ENCODE measurements at places on chromosomes 5 and 9.

DNA sequence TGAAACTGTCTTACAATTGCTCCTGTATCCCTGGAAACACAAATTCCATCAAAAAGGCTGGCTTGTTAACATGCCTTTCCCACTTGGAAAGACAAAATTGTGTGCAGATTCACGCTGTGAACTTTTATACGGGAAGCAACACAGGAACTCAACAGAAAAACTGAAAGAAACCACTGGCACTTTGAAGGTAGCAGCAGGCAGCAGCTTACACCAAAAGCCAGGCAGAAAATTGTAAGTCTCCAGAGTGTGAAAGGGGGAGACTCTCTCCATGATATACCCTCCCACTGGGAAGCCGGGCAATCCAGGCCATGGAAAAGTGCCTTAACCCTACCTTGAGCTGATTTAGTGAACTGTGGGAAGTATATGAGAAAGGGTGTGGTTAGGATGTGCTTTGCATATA is 943.7 kb downstream of the CDH18 start:
- DNase-seq, result no peak

GRCh38 chr5:149273237-149273636 is 1.6 kb downstream of the AFAP1L1 start:
- DNase-seq, result no peak

DNA sequence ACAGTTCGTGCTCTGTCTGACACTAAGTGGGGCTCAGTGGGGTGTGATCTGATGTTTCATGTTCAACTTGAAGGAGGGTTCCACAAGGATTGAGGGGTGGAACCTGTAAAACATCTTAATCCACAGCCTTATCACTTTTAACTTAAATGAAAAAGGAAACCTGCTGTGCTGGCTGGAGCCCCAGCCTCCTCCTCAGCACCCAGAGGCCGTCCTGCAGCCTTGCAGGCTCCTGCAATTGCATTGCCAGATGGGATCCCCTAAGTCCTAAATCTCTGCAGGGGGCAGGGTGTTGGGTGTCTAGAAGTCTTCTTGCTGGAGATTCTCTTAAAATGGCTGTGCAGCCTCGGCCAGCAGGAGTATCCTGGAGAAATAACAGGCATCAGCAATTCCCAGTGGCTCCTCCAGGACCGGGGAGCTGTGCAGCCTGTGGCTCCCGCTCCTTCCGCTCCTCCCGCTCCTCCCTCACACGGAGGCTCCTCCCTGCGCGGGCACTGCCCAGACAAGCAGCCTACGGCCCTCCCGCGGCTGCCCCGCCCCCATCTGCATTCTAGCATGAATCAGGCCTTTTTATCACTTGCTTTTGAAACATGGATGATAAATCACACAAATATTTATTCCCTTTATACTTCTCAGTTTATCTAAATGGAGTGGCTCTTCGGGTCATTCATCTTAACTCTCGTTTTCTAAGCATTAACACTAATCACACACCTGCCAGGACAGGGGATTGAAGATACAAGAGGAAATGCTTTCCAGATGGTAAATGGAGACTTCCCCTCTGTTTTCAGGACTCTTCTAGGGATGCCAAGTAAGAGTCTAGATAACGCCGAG is 131.0 kb downstream of the ADAMTS16 start:
- DNase-seq, result no peak

- DNase-seq, result no peak
Measured at GRCh38 chr5:98588215-98588614, 185.2 kb upstream of the RGMB start.

- DNase-seq, result no peak
Measured at GRCh38 chr9:27304521-27304920, 7.6 kb upstream of the EQTN start.

GRCh38 chr9:114930056-114930812 is at the start of gene TNFSF8:
TNFSF8 (minus strand) TSS chr9:114930591; CDS start chr9:114930303, 288 bp downstream.
- DNase-seq, result peak; percentile 45

GRCh38 chr9:129619787-129620668 is 873 bp downstream of the C9orf50 start:
- DNase-seq, result no peak

DNA sequence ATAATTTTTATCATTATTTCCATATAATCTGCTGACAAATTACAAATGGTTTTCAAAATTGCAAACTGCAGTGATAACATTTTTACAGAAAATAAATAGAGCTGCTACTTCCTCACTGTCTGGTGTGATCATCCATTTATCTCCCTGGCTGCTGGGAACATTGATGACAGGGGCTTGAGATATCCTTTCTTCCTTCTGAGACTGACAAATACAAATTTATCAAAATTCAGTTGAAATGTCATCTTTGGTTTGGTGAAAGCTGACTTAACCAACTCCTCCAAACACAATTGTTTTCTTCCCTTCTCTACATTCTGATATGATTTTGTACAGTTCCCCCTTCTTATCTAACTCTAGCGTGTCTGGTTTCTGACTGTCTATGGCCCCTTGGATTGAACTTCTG is 611.8 kb upstream of the KLF4 start:
- no peak for DNase-seq

GRCh38 chr5:65883461-65883860 is 42.9 kb upstream of the ERBIN start:
- DNase-seq, result no peak

GRCh38 chr5:91306497-91306896 is 76.6 kb downstream of the ARRDC3 start:
- no peak for DNase-seq

GRCh38 chr9:110114086-110114858 is 93.7 kb downstream of the C9orf152 start:
- no peak for DNase-seq

DNA sequence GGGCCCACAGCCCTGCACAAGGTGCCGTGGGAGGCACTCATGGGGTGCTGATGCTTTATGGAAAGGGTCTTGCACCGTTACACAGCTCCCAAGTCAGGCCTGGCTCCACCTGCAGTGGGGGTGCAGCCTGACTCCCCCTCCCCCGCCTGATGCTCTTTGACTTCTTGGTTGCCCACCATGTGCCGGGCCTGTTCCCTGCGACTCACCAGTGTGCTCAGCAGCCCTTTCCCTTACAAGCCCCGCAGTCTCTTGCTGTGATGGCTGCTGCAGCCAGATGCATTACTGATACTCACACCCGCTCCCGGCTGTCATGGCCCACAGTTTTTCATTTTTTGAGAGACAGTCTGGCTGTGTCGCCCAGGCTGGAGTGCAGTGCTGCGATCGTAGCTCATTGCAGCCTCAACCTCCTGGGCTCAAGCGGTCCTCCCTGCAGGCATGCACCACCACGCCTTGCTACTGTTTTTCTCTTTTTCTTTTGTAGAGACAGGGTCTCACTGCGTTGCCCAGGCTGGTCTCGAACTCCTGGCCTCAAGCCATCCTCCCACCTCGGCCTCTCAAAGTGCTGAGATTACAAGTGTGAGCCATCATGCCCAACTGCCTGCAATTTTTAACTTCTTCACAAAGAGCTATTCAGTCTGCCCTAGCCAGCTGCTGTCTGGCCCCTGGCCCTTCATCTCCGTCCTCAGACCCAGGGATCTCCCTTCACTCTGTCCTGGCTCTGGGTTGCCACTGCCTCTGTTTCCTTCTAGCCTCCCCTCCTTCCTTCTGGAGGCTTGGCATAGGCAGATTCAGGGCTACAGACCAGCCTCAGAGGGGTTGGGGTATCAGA is 109.5 kb downstream of the RXRA start:
- no peak for DNase-seq

DNA sequence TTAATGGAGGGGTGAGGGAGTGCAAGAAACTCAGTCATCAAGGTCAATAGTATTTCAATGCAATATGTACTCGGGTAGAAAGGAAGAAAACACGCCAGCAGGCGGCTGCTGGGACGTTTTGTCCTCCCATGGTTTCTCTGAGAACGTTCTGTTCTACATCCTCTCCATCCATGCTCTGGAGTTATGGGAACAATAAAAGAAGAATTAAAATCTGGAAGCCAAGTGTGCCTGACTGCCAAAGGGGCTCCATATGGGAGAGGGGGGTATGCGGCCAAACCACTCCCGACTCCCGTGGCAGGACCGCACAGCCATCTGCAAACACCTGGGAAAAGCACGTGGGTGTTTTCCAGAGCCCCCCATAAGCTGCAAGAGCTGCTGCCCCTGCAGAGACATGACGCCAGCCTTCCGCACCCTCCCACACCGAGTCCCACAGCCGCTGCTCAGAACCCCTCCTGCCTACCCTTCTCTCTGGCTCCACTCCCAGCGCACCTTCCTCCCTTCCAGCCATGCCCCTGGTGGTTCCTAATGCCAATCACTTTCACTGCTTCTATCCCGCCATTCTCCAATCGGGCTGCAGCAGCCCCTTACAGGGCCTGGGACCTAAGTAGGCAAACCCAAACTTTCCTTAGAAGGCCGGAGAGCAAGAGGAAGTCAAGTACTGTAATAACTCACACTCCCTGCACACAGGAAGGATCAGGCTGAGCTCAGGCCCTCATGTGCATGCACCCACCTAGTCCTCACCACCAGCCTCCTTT is 241.6 kb downstream of the SYK start:
- DNase-seq, result no peak

Measured in activated CD4-positive, alpha-beta T cell treated with anti-CD3 and anti-CD28 coated beads, Interleukin-2, amount 50 U/mL, for 24 hours (primary cell).